ENCODE measurements at places on chromosomes 3 and 15.

DNA sequence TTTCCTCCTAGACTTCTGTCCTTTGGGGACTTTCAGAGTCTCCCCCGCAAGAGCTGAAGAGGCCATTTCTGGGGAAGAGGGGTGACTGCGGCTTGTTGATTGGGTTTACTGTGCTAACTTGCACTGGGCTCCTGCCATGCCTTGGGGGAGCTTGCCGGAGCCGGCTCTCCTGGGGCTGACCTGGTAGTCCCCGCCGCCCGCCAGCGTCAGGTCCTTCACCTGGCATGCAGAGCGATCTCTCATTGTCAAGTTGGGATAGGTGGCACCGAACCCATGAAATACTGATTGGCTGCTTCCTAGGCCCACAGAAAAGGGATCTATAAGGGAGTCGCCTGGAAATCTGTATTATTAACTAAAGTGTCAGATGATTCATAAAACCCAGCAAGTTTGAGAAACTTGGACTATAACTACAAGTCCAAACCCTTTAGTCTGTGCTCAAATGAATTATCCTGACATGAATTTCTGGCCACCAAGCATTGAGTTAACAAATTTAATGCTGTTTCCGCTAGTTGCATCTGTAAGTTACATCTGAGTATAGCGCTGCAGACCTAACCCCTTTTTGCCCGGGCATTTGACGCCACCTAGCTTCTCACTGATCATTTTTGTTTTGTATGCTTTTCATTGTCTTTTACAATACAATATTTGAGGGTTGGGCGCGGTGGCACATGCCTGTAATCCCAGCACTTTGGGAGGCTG, 607 bp upstream of the IMP3 start:
- peak; percentile 86 for DNase-seq

- no peak for DNase-seq
These were observed 790 bp upstream of the SRGAP3 start for GRCh38 chr3:9250236-9250635.

DNA sequence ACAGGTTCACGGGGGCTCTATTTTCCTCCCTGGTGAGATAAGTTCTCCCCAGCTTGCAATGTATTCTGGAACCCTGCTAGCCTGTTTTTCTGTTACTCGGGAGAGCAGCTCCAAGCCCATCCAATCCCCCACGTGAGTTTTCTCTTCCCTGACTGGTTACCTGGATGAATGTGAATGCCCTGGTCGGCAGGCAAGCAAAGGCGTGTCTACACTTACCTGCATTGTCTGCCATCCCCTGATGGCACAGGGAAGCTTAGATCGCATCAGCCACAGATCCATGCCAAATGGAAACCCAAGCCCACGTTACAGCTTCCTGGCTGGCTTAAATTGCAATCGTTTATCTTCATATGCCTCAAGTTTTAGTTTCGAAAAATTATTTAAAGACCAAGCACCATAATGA, 149.9 kb downstream of the FOXP1 start:
- no peak for DNase-seq

DNA sequence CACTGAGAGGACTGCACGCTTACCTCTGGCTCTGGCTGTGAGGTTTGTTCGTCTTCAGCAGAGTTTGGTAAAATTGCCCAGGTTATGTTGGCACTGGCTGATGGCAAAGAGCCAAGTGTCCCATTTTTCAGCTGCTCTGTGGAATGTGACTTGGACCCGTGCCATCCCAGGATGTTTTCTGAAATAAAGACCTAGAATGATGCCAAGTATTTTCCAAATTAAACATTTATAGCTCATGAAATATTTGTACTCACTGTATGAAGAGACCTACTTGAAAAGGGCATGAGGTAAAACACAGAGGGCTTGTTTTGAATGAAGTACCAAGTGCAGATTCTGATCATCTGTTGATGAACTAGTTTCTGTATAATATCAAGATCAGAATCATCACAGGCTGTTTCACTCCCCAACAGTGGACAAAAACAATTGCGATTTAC, 200.5 kb downstream of the STT3B start:
- no peak for DNase-seq

- DNase-seq = no peak
These were observed 419.1 kb downstream of the TIGIT start for GRCh38 chr3:114712728-114713492.

- DNase-seq = no peak
These were observed 181.3 kb downstream of the ISL2 start for GRCh38 chr15:76517910-76518309.

Data from activated CD8-positive, alpha-beta memory T cell treated with anti-CD3 and anti-CD28 coated beads, Interleukin-2, amount 50 U/mL, for 48 hours (primary cell).